ENCODE measurements at places on chromosomes 7 and 10.

- DNase-seq = no peak
Measured at GRCh38 chr7:135217645-135218509, 6.6 kb upstream of the WDR91 start.

GRCh38 chr7:11701829-11702560, 130.0 kb downstream of the THSD7A start:
- DNase-seq = no peak

- DNase-seq = no peak
Measured at GRCh38 chr10:9860045-9860444, 1157.6 kb upstream of the CELF2 start.

DNA sequence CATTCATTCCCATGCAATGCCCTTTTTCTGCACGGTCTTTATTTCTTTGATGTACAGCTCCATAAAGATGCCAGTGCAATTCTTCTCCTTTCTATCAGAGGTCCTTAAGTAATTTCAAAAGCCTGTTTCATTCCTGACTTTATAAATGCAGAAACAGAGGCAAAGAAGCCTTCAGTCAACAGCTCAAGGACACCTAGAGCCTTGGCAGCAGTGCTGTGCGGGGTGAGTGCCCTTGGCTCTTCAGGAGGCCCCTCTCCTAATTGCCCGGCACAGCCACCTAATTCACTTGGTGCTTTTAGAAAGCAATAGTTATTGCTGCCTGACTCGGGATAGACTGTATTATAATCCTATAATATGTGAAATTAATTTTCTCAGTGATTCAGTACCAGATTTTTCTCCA, 169.6 kb upstream of the KLF6 start:
- DNase-seq = no peak

GRCh38 chr7:131607291-131608115, 51.1 kb upstream of the PODXL start:
- DNase-seq = no peak

DNA sequence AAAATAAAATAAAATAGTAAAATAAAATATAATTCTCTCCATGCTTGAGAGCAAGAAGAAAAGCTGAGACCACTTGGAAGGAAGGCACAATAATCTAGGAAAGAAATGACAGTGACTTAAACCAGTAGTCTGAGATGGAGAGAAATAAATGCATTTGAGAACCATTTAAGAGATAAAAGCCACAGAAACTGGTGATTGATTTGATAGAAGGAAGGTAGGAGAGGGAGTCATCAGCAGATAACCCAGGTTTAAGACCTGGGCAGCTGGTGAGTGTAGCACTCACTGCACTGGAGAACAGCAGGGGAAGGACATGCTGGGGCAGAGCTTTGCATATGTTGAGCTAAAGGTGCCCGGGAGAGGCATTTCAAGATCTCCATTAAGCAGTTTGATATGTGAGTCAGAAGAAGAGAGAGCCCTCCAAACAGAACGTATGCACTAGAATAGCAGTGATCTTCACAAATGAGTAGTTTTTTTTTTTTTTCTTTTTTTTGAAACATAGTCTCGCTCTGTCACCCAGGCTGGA, 268.0 kb downstream of the DYNC1I1 start:
- DNase-seq = no peak

DNA sequence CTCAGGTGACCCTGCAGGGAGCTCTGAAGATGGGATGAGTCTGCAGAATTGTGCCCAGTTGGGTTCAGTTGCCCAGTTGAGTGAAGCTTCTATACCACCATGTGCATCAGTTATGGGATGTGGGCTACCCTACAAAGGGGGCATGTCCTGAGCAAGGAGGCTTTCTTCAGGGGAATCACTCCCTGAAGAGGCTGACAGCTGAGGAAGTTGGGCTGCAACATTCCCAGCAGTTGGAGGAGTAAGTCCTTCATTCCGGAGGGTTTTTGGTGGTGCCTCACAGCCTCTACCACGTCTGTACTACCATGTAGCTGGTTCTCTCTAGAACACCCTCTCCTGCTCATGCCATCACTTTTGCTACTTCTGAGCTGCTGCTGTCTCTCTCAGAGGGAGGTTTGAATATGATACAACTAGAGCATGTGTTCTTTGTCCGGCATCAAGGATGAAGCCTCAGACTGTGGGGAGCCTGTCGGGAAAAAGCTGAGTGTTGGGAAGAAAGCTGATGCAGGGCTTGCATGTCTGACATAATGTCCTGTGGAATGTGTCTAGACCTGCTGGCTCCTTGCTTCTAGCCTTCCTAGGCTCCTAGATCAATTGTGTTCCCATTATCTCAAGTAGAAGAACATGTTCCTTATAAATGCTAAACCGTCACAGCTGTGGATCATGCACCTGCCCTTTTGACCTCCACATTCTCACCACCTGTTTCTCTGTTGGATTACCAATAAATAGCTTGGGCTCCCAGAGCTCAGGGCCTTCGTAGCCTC, 355.8 kb downstream of the CCSER2 start:
- DNase-seq = no peak

DNA sequence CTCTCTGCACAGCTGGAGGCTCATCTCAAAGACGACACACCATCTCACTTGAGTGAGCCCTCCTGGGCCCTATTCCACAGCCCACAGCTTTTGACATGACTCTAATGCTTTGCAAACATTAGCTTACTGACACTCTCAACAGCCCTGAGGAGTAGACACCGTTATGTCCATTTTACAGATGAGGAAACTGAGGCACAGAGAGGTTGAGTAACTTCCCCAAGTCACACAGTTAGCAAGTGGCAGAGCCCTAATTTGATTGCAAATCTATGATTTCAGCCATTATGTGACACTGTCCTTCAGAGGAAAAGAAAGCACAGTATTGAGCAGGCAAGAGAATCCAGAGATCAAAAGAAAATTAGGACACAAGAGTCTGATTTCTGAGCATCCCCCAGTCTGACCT, 16.0 kb downstream of the SLC25A13 start:
- DNase-seq = no peak

- DNase-seq = no peak
Measured at GRCh38 chr10:74683067-74683466, 143.3 kb upstream of the KAT6B start.

DNA sequence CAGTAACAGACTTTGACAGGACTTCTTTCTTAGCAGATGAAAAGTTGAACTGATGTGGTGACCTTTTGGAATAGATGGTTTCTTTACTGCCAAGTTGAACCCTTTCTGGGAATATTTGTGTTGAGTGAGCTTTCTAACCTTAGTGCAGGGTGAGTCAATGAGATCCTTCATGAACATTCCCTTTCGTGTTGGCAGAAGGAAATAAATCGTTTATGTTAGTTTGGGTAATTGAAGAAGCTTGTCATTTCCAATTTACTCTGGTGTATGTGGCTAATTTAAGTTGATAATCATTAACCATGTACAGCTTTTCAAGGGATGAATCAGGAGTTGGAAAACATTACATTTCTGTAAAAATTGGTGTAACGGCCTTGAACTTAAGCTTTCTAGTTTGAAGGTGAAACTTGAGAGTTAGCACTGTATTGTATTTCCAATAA, 43.4 kb downstream of the PTTG1IP2 start:
- no peak for DNase-seq

DNA sequence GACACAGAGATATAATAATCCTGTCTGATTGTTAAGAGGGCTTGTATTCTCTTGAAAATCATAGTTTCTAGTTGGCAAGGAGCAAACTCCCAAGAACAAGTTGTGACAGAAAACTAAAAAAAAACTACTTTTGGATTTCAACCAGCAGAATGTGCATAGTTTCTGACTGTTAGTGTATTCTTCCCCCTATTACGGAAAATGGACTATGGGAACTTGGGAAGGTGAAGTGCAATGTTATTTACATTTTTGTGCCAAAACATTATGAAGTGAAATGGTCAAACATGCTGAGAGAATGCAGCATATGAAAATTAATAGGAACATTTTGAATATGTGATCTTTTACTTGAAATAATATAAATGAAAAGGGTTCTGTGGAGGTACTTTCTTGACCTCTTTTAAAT, 660.8 kb downstream of the SUGCT start:
- no peak for DNase-seq

GRCh38 chr7:131786204-131786603, 229.8 kb upstream of the PODXL start:
- DNase-seq = peak; percentile 5

DNA sequence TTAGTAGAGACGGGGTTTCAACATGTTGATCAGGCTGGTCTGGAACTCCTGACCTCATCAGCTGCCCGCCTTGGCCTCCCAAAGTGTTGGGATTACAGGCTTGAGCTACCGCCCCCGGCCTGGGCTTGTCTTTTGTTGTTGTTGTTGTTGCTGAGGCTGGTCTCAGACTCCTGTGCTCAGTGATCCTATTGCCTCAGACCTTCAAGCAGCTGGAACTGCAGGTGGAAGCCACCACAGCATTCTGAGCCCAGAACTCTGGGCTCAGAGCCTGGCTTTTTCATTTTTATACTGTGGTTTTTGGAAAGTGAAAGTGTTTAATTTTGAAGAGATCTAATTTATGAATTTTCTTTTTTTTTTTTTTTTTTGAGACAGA, 16.2 kb upstream of the DNAJB6 start:
- DNase-seq = no peak

DNA sequence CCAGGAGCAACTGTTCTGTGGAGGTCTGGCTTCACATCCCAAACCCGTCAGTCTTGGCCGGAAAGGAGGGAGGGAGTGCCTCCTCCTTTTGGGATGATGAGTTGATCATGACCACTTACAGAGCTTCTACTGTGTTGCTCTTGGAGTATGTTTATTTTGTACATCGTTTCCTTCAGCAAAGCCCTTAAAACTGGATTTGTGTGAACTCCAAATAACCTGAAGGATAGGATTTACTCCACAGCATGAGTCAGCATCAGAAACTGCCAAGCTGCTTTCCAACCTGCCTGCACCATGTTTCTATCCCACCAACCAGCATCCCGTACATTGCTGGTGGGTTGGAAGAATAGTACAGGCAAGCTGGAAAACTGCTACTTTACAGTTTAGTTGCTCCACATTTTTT, 3.5 kb downstream of the CCDC201 start:
- no peak for DNase-seq

DNA sequence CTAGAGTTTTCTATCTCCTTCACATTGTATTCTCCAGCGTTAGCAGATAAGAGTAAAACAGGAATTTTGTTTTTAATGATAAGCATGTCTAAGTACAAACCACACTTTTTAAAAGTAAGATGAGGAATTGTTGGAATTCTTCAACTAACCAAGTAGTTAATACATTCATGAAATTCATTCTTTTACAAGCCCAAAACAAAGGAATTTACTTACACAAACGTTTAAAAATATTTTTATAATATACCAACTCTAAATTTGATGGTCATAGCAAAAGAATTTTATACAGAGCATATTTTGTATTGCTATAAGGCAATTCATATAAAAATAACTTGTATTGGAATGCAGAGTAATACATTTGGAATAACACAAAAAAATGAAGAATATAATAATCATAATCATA, 51.3 kb downstream of the TWIST1 start:
- no peak for DNase-seq

- no peak for DNase-seq
Measured at GRCh38 chr10:64738462-64738861, 1217.3 kb downstream of the REEP3 start.

GRCh38 chr10:33279276-33279675, 55.2 kb downstream of the NRP1 start:
- DNase-seq = no peak

DNA sequence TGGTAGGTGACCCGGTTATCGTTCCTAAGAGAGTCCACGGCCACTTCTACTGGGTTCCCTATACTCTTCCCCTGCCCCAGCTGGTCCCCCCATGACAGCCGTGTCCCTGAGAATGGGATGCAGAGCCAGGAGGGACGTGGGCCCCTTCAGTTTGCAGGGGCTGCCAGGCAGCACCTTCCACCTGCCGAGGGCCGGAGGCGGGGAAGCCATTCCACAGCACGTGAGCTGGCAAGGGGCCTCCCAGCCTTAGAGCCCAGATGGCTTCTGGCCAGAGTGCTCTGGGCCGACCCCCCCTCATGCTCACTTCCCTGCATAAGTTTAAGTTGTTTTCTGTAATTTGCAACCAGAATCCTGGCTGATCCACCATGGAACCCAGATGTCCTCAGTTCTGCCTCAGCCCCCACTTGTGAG, 39.0 kb downstream of the DIP2C start:
- no peak for DNase-seq

GRCh38 chr7:72754312-72754711, 73.7 kb downstream of the TYW1B start:
- no peak for DNase-seq

DNA sequence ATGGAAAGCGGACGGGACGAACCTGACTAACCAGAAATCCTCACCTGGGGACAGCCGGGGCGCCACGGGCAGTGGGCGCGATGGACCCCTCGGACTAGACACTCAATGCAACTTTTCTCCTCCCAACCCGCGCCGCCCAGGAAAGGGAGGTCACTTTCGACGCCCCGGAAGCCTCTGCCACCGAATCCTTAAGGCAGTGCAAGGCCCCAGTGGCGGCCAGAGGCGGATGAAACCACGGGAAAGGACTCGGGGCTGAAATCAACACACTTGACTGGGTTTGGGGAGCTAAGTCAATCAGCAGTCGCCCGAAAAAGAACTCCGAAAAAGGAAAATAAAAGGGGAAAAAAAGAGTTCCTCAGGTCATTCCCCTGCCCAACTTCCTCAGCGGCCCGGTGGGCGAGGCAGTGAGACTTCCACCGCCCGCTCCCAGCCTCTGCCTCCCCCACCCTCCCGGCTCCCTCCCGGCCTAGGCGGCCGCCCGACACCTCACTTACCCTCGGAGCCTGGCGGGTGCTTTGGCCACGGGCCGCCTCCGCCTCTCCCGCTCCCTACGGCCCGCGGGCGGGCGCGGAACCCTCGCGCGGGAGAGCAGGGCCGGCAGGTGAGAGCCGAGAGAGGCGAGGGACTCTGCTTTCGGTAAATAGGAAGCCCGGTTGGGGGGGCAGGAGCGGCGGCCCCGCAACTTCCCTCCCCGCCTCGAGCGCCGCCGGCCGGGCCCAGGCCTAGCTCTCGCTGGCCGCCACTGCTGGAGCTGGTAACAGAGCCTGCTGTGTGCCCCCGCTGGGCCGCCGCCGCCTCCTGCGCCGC, 518 bp downstream of the WAPL start:
- DNase-seq = no peak

GRCh38 chr10:132489704-132490534, 47.7 kb upstream of the INPP5A start:
- DNase-seq = no peak

DNA sequence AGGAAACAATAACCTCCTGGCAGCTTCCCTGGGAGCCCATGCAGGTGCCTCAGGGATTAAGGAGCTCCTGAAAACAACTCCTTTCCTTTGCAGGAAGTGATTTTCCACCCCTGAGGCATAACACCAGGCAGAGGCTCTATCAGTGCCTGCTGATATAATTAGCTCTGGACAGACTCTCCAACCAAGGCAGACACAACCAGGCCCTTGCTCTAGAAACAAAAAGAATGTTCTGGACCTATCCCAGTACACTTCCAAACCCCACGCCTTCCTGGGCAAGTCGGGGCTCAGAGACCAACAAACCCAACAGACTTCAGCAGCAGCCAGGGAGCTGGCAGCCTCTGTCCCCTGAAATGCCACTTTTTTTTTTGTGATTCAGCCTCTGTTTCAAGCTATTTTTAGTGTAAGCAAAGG, 247.1 kb downstream of the KCNMA1 start:
- DNase-seq = no peak

GRCh38 chr7:3193379-3194120, 107.5 kb upstream of the SDK1 start:
- no peak for DNase-seq

GRCh38 chr10:31930023-31930751, 1.6 kb upstream of the ARHGAP12 start:
- peak; percentile 63 for DNase-seq

Data from SW 1271 (cell line).